Activated naive CD8-positive, alpha-beta T cell treated with anti-CD3 and anti-CD28 coated beads, Interleukin-2, amount 50 U/mL, for 24 hours (primary cell): ENCODE measurements at places on chromosomes 2 and 18.

DNA sequence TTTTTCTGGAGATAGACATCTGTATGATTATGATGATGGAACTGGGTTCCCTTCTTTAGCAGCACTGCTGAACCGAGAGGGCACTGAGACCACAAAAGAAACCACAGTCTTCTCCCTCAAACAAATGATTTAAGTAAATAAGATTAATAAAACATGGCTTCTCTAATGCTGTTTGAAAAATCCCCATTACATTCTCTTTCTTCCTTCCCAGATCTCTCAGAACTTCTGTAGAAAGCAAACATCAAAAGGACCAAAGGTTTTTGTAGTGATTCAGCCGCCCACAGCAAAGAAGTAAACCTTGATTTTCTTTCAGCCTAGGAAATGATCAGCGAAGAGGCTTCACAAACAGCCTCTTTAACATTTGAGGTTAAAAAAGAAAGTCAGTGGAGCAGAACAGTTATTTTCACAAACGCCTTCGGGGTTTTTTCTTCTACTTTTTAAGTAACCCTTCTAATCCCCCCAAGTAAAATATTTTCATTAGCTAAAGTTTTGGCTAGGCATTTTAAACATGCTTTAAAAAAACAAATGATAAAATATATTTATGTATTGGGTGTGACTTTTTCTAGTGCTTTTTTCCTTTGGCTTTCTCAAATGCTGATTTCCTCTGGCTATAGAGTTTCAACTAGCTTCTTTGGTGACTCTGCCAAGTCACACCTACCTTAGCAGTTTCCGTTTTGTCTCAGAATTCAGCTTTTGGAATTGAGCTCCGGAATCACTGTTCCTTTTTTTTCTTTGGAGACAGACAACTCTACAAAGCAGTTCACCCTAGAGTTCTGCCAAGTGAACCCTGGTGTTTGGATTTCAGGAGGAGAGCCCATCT lies 89.6 kb downstream of the UPP2 start:
- peak; percentile 16 for DNase-seq

GRCh38 chr2:48510329-48510728 lies 19.6 kb upstream of the STON1 start:
- DNase-seq = no peak

- no peak for DNase-seq
Measured at GRCh38 chr2:157771234-157771633, 104.9 kb downstream of the ACVR1 start.

DNA sequence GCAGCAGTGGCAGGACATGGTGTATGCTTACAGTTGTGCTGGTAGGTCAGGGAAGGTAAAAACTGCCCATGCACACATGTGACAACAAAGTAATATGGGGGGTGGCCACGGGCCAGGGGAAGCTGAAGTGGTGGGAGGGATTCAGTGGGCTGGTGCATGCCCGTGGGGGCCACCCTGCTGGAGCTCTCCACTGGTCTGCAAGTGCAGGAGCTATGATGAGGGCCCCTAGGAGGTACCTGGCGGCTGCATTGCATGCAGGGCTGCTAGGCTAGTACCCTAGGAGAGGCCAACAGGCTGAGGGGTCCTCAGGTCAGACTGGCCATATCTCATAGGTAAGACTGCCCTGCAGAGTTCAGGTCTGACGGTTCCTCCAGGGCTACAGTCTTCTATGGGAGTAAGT lies 265.9 kb downstream of the NUP35 start:
- no peak for DNase-seq

GRCh38 chr2:204503869-204504268 lies 41.4 kb upstream of the PARD3B start:
- DNase-seq = no peak

DNA sequence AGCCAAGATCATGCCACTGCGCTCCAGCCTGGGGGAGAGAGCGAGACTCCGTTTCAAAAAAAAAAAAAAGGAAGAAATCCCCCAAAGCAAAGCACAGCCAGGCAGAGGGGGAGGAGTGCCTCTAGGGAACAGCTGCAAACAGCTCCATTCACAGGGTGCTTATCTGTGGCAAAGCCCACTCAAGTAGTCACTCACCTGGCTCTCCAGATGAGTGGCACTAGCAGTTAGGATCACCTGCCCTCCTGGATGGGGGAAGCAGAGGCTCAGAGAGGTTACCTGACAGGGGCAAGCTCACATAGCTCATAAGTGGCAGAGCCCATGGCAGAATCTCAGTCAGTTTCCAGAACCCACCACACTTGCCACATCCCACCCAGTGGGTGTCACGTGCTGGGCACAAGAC lies 30.3 kb downstream of the TFCP2L1 start:
- DNase-seq = no peak

DNA sequence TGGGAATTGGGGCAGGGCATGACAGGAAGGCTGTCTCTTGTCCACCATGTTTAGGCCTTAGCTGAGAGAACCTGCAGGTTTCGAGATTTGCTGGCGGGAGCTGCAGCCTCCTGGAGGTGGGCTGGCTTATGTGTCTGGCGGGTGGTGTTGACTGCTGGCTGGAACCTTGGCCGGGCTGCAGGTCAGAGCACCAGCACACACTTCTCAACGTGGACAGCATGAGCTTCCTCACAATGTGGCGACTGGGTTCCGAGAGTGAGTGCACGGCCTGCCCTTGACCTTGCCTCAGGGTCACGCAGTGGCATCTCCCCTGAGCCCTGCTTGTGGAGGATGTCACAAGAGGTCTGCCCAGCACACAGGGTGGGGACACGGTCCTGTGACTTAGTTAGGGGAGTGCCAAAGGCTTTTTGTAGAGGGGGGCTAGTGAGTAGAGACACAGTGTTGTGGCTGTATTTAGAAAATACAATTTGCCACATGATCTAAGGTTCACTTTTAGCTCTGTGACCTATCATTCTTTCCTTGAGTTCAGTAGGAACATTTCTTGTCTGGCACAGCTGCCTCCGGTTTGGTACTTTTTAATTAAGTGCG lies 134.8 kb downstream of the SEPTIN10 start:
- DNase-seq = no peak

DNA sequence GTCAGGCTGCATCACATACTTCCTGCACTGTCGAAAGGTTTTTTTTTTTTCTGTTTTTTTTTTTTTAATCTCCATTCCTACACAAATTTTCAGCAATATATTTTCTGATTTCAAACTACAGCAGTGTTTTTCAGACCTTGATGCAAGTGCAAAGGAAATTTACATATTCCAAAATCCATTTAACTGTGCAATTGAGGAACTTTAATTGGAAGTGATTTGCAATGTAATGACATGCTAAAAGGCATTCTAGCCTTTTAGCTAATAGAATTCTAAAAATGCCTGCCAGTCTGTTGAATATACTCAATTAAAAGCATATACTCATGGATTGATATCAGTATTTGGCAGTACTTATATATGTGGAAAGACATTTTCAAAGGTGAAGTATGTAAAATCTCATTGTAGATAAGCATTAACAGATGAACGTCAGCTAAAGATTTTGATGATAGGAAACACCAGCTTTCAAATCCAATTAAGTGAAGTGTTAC lies 210.5 kb downstream of the OTX1 start:
- DNase-seq = no peak

DNA sequence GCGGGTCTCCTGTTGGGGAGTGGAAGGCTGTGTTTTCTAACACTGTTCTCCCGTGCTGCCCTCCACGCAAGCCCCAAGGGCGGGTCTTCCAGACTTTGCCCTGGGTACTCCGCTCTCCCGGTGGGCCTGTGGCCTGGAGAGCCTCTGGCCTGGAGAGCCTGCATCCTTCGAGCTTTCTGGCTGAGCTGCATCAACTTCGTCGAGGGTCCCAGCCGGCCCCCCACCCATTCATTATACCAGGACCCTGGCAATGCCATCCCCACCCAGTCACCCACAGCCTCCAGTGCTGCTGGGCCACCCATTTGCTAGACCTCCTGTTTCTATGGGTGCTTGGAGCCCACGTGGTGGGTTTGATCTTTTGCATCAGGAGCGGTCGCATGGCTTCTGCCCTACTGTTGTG lies 102.2 kb downstream of the PTGR3 start:
- DNase-seq = no peak

DNA sequence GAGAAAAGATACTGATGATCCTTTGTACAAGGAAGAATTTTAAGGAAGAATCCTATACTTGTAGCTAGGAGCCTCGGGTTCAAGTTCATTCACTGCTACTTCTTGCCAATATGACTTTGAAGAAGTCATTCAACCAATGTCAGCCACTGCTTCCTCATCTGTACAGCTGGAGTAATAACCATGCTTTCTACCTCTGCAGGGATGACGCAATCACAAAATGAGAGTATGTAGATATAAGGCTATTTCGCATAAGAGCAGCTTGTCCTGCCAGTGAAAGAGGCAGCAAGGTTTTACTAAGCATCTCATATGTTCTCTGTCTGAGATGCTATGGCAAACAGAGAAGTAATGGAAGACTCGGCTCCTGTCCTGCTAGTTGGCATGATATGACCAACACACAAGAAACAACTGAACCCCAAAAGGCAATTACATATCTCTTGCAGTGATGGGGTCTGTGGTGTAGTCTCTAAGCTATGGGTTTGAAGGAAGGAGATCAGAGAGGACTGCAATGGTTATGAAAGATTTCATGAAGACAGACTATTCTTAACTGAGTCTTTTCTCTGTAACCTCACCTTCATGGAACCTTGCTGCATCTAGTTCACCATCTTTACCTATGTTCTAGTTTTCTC lies 9.2 kb downstream of the AAK1 start:
- no peak for DNase-seq

GRCh38 chr18:50114448-50114847 lies 80.5 kb downstream of the MYO5B start:
- DNase-seq = no peak

GRCh38 chr2:168231609-168232241 lies 15.7 kb downstream of the STK39 start:
- DNase-seq = no peak

GRCh38 chr2:48927355-48927754 lies 171.8 kb upstream of the LHCGR start:
- no peak for DNase-seq

DNA sequence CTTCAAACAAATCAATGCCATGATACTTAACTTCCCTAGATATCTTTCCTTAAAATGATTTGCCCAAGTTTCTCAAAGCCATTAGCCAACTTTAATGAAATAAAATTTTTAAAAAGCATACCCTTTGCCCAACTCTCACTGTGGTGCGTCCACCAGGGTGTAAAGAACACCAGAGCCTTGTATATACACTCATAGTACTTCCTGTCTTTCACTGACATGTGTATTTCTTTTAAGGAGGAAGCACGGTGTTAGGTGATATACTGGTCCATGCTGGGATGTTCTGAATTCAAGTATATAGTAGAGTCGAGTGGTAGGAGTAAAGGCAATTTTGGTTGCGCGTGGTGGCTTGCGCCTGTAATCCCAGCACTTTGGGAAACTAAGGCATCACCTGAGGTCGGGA lies 22.7 kb downstream of the AAK1 start:
- DNase-seq = no peak

- no peak for DNase-seq
Measured at GRCh38 chr2:239129147-239129920, 271.5 kb downstream of the HDAC4 start.

- no peak for DNase-seq
Measured at GRCh38 chr2:113131352-113132185, 4.2 kb downstream of the IL1RN start.

DNA sequence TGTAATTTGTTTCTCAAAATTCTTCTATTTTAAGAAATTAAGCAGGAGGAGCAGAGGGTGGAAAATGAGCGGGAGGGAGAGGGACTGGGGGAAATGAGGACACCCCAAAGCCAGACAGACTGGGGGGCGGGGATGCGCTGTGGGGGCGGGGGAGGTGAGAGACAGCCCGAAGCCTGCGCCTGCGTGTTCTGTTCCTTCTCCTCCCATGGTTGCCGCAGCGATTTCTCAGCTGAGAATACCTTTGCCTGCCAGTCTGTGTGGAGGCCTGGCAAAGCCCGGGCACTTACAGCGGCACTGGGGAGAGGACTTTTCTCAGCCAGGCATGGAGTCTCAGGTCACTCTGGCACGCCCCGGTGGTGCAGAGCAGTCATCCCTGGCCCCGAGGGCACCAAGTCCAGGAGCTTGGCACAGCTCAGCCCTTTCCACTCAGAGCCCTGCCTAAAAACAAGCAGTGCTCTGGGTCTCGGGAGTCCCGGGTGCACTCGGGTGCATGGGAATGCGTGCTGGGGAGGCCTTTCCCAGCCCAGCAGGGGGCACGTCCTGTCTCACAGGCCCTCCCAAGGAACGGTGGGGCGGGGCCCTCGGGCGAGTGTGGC lies 289.3 kb upstream of the HS6ST1 start:
- no peak for DNase-seq

DNA sequence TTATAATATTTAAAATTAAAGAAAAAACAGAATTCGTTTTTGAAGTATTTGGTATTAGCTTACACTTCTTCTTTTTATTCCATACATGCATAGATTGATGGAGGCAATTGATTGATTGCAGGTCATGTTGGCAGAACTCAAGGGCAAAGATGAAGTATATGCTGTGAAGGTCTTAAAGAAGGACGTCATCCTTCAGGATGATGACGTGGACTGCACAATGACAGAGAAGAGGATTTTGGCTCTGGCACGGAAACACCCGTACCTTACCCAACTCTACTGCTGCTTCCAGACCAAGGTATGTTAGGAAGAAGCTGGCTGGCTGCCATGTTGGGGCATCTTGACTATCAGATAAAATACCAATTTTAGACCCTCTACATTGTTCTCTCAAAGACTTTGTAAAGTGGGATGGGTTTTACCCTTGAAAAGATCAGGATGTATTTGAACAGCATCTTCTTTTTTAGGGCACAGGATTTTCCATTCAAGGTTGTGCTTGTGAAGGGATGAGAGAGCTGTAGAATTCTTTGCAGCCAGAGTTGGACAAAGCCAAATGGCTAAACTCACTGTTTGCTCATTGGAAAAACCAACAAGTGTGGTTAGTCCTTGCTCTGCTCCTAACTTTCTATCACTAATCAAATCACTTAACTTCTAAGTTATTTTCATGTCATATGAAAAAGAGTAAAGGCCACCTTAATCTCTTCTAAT lies 286.8 kb upstream of the EPAS1 start:
- DNase-seq = no peak

- DNase-seq = peak; percentile 79
Measured at GRCh38 chr2:191678437-191679100, 633 bp downstream of the NABP1 start.

GRCh38 chr2:21427606-21428005 lies 303.8 kb downstream of the TDRD15 start:
- DNase-seq = no peak

GRCh38 chr2:46970334-46971288 lies 55.0 kb upstream of the MCFD2 start:
- DNase-seq = no peak

- DNase-seq = no peak
Measured at GRCh38 chr2:173553593-173553992, 198.9 kb downstream of the CDCA7 start.

DNA sequence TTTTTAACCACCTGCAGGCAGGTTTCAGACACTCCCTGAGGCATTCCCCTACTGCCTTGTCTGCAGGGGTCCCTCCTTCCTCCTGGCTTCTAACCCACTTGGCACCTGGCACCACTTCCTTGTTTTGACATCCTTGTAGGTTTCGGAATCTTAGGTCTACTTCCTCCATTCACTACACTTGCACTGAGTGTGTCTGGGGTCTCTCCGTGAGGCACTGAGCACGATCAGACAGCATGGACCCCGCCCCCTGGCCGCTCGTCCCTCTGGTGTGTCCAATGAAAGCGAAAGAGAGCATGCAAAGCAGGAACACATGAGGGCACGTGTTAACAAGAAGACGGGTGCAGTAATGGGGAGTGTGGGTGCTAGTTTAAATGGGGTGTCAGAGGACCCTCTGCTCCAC lies 63.8 kb downstream of the HAUS1 start:
- peak; percentile 56 for DNase-seq
